Fibroblast of skin of back (primary cell): ENCODE measurements at places on chromosomes 11 and 22.
A peak's percentile ranks its signal among the peaks of the same experiment; 100 is the strongest.

- peak; percentile 25 for DNase-seq
These were observed 47.5 kb upstream of the RASSF10 start for GRCh38 chr11:12961615-12962014.

GRCh38 chr11:69912161-69912910 lies 93.1 kb upstream of the FGF3 start:
- no peak for DNase-seq

DNA sequence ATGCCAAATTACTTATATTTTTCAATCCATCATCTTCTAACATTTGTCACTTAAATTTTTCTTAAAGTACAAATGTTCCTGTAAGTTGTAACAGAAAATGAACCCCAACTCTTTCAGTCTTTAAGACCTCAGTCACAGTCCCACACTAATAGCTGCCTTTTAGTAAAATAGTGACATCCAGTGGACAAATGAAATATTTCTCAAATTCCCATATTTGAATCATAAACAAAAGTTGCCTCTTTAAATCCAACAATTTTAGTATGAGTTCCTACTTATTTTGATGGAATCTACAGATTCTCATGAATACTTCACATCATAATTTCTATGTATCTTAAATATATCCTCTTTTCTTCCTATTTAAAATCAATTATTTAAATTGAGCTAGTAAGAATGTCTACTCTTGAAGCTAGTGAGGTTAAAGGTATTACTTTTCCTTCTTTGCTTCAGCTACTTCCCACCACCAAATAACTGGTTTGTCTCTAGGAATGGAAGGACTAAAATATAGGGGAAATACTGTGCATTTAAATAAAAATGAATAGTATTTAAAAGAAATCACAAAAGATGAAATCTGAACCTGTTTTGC lies 9.2 kb downstream of the LIN7C start:
- DNase-seq, result peak; percentile 27

- no peak for DNase-seq
These were observed 14.6 kb downstream of the FAM83F start for GRCh38 chr22:40009292-40009774.

- peak; percentile 24 for DNase-seq
These were observed 724 bp downstream of the ARFIP2 start for GRCh38 chr11:6480299-6480914.

DNA sequence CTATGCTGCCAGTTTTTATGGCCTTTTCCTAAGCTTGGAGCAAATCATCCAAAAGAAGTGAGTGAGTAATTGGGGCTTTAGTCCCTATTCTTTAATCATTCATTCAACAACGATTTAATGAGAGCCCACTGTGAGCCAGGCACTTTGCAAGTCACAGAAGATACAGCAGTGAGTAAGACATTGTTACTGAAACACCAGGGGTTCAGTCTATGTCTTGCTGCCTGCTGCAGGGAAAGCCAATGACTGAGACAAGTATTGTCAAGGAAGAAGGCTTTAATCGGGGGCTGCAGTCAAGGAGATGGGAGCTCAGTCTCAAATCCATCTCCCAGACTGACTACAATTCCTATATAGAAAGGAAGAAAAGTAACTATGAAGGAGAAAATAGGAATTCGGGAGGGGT lies 228.3 kb downstream of the FAM181B start:
- DNase-seq, result no peak

DNA sequence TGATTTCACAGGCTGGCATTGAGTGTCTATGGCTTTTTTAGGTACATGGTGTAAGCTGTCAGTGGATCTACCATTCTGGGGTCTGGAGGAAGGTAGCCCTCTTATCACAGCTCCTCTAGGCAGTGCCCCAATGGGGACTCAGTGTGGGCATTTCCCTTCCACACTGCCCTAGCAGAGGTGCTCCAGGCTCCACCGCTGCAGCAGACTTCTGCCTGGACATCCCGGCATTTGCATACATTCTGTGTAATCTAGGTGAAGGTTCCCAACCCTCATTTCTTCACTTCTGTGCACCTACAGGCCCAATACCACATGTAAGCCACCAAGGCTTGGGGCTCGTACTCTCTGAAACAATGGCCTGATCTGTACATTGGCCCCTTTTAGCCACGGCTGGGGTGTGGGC lies 78.3 kb downstream of the RNF169 start:
- DNase-seq, result no peak

- DNase-seq, result no peak
These were observed 13.1 kb upstream of the RAB38 start for GRCh38 chr11:88188251-88188931.
